ENCODE measurements at places on chromosomes 1 and 21. TPM values are rescaled to one million over a fixed set of nuclear protein-coding genes. Genes with fewer than 3 reads are reported as not detected.

GRCh38 chr1:67711855-67712212 is 26.8 kb downstream of the GADD45A start:
- peaks cover 6% of the 10 kb centered on the region for H3K36me3 ChIP-seq
- no peaks in the 10 kb centered on the region for H3K27me3 ChIP-seq
- H3K4me3 ChIP-seq: no peak overlapping the region
- H3K27ac ChIP-seq: no peak overlapping the region
- no peak for DNase-seq

DNA sequence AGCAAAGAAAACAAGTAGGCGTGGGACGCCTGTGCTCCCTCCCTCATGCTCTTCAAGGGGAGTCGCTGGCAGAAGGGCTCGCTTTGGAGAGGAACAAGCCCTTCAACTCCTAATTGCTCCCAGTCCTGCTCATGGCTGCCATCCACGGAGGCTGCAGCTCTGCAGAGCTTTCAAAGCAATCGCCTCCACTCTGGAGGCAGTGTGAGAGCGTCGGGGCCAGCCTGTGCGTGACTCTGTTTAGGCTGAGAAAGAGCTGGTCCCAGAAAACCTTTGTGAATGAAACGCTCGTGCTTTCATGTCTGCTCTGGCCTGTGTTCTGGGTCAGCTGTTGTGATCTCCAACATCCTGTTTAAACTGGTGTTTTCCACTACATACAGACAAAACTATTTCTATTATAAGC is 23.9 kb upstream of the RUNX1 start:
- no peak for DNase-seq
- H3K4me3 ChIP-seq: no peak overlapping the region
- no peaks in the 10 kb centered on the region for H3K36me3 ChIP-seq
- peak overlapping the region; percentile 60 for H3K27ac ChIP-seq
- H3K4me1 ChIP-seq: no peaks in the 10 kb centered on the region

FAM163A gene
- total RNA-seq: 5.0 TPM

SELE gene
- total RNA-seq: 0.83 TPM

ATP1A4 gene
- total RNA-seq: not detected

DNA sequence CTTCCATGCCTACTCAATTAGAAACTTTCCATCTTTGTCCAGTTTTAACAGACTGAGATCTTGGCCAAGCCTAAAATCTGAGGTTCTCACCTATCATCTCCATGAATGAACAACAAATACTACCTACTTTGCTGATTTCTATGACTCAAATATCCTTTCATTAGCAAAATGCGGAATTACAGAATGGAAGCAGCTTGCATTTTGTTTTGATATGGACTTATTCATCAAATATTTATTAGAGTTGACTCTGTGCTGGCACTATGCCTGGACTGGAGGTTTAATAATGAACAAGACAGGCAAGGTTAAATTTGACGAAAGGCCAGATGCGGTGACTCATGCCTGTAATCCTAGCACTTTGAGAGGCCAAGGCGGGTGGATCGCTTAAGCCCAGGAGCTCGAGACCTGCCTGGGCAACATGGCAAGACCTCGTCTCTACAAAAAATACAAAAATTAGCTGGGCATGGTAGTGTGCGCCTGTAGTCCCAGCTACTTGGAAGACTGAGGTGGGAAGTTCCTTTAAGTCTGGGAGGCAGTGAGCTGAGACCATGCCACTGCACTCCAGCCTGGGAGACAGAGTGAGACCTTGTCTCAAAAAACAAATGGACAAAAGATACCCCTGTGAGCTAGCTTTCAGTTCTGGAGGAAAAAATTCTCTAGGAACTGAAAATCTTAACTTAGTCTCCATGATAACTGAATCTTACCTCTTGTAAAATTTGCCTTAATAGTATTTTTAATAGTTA is 29.4 kb upstream of the SOD1 start:
- no peaks in the 10 kb centered on the region for H3K36me3 ChIP-seq
- H3K27ac ChIP-seq: no peak overlapping the region
- no peak for DNase-seq

DNA sequence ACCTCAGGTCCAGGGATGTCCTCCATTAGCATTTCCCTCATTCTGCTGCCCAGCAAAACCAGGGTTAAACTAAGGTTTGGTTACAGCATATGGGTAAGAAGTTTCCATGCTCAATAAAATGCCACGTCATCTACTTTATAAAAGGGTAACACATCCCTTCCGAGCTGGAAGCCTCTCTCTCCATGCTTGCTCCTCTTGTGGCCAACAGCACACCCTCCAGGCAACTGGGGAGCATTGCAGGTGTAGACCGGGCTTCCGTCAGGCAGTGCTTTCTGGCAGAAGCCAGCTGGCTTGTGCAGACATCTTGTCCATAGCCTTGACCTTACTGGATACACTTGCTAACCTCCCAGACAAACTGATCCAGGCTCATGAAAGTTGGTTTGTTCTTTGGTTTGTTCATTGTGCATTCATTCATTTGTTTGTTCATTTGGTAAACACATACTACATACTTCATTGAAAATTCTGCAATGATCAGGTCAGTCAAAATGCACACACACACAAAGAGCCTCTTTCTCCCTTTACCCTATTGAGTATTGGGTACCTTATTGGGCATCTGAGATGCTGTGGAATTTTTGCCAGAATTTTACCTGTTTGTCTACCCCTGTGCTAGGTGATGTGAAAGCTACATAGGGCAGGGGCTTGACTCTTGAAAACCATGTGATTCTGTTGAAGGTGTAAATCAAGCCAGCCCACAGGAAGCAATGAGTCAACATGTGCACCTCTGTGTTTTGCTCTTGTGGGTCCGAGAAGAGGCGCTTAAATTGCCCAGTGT is 422.8 kb downstream of the CAMTA1 start:
- no peaks in the 10 kb centered on the region for H3K4me1 ChIP-seq
- no peak overlapping the region for H3K4me3 ChIP-seq
- no peak overlapping the region for H3K27ac ChIP-seq

- no peak overlapping the region for H3K27ac ChIP-seq
- H3K36me3 ChIP-seq: no peaks in the 10 kb centered on the region
- H3K4me1 ChIP-seq: no peaks in the 10 kb centered on the region
- no peak for DNase-seq
- H3K27me3 ChIP-seq: no peaks in the 10 kb centered on the region
These were observed 114.8 kb upstream of the PTGFR start for GRCh38 chr1:78375996-78376395.

DNA sequence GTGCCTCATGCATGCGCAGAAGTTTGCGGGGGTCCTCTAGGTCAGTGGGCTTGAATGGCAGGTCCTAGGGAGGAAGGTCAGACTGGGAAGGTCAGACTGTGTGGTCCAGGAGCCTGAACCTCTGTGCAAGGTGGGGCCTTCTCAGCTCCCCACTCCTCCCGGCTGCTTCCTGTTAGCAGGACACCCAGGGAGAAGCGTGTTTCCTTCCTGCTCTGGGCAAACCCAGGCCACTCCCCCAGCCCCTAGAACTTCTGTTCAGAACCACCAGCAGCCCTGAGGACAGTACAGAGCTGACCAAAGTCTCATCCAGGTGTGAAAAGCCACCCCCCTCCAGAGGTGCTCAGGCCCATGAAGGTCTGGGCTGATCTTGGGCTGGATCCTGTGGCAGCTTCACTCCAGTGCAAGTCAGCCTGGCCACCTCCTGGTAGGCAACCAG is 29.9 kb downstream of the NAV1 start:
- H3K27ac ChIP-seq: no peak overlapping the region
- H3K4me3 ChIP-seq: no peak overlapping the region
- H3K4me1 ChIP-seq: no peaks in the 10 kb centered on the region
- no peak for DNase-seq
- H3K36me3 ChIP-seq: no peaks in the 10 kb centered on the region

B3GALT5 gene
- total RNA-seq: 129 TPM

FAM78B gene
- total RNA-seq: 4.1 TPM

GRCh38 chr1:207248544-207249198 is 72.8 kb upstream of the CD55 start:
- DNase-seq: no peak
- H3K27me3 ChIP-seq: no peaks in the 10 kb centered on the region
- no peak overlapping the region for H3K4me3 ChIP-seq
- no peaks in the 10 kb centered on the region for H3K36me3 ChIP-seq
- H3K4me1 ChIP-seq: no peaks in the 10 kb centered on the region

DNAJC6 gene
- total RNA-seq: 0.76 TPM
